ENCODE measurements at places on chromosomes 2 and 18.

- no peak for DNase-seq
Measured at GRCh38 chr2:192379736-192380135, 185.0 kb upstream of the TMEFF2 start.

- peak; percentile 45 for DNase-seq
Measured at GRCh38 chr2:86623043-86623493, 597 bp downstream of the RNF103 start.

GRCh38 chr2:193695367-193695766 lies 1500.6 kb upstream of the TMEFF2 start:
- DNase-seq: no peak

- DNase-seq: no peak
Measured at GRCh38 chr18:55927831-55928230, 339.8 kb upstream of the TCF4 start.

- no peak for DNase-seq
Measured at GRCh38 chr2:1521878-1522830, 108.9 kb downstream of the TPO start.

- DNase-seq: peak; percentile 62
Measured at GRCh38 chr18:13530879-13531387, 195.4 kb downstream of the FAM210A start.

DNA sequence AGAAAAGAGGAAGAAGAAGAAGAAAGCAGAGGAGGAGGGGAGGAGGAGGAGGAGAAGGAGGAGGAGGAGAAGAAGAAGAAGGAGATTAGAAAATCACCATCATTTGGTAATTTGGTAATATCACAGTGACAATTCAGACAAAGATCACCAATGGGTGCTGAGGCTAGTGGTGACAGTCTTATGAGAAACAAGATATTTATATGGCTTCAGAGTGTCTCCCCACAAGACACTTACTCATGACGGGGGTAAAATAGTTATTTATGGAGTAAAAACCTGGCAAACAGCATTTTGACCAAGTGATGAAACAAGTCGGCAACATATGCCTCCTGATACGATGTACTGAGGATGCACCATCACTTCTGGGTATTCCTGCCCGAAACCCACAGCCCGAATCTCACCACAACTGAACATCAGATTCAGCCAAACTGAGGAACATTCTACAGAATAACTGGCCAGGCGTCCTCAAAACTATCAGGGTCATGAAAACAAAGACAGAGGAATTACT lies 4.9 kb downstream of the ASPRV1 start:
- DNase-seq: no peak

- DNase-seq: no peak
Measured at GRCh38 chr2:20595439-20596192, 55.3 kb downstream of the HS1BP3 start.

DNA sequence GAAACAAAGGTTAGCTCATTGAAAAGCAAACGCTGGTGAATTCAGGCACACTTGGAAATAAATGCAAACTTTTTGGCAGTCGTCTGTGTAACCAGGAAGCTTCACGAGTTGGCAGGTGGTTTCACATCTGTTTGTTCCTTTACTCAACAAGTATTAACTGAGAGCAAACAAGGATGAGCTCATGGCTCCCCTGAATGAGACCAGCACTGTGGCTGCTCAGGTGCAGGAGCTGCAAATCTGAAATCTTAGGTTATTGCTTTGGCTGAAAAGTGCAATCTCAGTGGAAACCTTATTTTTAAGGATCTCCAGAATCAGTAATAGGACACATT lies 46.3 kb downstream of the SH3RF3 start:
- DNase-seq: no peak

DNA sequence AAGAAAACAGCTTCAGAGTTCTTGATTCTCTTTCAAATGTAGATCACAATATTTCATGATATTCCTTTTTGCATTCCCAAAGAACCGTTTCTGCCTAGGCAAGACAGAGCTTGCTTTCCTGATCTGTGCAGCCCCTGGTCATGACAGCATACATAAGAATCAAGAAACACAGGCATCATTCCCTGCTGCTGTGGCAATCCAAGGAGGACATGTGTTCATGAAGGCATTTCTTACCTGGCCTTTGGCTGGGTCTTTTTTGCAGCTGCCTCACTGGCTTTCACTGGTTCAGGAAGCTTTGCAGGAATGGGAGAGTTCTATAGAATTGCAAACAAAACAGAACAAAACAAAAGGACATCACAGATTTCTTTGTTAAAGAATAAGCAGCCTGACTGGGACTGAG lies 87.6 kb upstream of the NFU1 start:
- no peak for DNase-seq

DNA sequence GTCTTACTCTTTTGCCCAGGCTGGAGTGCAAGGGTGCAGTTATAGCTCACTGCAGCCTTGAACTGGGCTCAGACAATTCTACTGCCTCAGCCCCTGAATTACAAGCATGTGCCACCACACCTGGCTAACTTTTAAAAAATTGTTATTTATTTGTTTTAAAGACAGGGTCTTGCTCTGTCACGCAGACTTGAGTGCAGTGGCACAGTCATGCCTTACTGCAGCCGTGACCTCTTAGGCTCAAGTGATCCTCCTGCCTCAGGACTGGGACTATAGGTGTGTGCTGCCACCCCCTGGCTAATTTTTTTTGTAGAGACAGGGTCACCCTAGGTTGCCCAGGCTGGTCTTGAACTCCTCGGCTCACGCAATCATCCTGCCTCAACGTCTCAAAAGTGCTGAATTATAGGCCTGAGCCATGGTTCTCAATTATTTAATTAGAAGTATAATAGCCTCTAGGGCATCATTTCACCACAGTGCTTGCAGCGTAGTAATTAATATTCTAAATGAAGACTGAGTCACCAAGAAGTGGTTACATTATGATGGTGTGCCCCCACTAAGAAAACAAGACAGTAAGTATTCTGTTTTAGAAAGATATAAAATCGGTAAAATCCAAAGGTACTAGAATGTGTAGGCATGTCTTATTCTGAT lies 69.6 kb downstream of the EML4 start:
- DNase-seq: no peak

DNA sequence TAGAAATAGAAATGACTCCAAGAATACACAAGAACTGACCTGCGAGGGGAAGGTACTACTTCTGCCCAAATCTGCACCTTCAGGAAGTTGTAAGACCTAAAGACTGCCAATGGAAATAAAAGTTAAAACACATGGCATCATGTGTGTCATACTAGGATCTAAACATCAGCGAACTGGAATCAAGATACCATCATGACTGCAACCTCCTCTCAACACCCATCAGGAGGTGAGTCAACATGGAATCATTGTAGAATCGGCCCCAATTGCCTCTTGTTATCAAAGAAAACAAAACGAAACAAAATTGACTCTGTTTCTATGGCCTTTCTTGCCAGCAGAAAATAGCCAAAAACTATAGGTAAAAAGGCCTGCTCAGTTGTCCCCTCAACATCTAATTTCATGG lies 15.1 kb downstream of the RDH14 start:
- no peak for DNase-seq

DNA sequence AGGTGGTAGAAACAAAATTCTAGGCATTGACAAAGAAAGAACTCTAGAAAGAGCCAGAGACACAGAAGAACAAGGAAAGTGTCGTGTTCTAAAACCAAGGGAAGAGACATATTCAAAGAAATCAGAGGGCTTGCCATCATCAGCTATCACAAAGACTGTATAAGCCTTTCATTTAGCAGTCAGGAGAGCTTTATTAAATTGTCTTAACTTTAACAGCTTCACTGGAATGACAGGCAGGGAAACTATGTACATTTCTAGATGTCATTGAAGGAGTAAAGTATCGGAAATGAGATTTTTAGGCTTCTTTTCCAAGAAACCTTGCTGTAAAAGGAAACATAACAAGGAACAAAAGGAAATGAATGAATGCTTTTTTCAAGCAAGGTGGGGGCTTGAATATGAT lies 15.8 kb downstream of the KYNU start:
- DNase-seq: no peak

GRCh38 chr2:24048769-24049484 lies 614 bp upstream of the FKBP1B start:
- DNase-seq: no peak

DNA sequence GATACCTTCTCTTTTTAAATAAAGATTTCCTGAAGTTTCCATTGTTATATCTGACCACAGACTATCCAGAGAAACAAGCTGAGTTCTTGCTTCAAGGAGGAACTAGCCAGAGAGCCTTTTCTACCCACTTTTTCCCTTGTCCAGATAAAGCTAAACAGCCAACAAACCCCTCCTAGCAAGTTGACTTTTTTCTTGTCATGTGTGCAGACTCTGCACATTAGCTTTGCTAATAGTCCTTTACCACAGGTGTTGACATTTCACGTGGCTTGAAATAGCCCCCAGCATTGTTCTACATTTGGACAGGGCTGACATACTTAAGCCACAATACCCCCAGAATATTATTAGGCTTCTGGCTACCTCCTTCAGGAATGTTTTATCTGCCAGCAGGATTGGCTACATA lies 40.7 kb downstream of the PCBP1 start:
- no peak for DNase-seq

- no peak for DNase-seq
Measured at GRCh38 chr18:60193780-60194179, 178.8 kb downstream of the MC4R start.

DNA sequence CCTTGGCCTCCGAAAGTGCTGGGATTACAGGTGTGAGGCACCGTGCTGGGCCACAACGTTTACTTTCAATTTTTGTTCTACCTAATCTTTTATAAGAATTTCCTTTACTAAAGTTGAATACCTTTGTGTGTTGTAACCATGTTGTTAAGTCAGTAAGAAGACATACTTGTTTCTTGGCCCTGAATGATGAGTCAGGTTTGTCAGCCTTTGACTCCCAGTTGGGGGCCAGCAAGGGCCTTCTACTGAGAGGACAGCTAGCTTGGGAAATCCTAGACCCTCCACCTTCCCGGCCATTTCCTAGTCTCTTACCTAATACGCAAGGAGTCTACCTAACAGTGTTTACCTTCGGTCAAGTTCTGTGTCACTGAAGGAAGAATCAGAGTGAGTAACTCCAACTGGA lies 22.7 kb downstream of the MTHFD2 start:
- no peak for DNase-seq

DNA sequence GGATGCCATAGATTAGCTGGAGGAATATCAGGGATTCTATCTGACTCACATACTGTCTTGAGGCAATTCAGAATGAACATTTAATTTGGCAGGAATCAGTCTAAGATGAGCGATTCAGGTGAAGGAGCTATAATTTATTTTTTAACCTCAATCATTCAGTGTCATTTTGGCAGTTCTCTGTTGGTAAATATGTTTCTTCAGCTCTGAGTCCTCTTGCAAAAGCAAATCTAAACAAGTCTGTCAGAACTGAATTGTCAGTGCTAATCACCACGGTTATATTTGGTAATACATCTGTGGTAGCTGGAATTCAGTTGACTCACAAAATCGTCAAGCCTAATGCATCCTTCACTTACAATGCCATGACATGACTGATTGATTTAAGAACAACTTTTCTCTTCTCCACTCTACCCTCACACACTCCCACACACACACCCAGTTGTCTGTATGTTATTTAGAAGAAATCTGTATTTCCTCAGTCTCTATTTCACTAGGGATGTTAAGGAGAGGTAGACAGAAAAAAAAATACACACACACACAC lies 516.6 kb upstream of the NXPH2 start:
- no peak for DNase-seq

DNA sequence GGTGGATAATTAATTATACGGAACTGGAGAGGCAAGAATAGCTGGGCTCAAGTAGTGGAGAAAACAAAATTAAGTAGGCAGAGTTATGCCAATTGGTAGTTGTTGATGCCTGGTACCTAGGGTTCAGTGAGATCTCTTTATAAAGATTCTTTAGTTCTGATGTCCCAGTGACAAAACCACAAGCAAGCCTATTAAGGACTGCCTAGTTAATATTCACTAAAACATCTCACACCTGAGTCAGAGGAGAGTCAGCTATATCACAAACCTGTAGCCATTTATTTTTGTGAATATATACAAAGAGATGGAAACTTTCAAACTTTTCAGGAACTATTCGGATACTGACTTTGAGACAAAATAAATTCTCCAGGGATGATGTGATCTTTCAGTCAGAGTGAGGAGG lies 213.9 kb upstream of the CYP26B1 start:
- no peak for DNase-seq

DNA sequence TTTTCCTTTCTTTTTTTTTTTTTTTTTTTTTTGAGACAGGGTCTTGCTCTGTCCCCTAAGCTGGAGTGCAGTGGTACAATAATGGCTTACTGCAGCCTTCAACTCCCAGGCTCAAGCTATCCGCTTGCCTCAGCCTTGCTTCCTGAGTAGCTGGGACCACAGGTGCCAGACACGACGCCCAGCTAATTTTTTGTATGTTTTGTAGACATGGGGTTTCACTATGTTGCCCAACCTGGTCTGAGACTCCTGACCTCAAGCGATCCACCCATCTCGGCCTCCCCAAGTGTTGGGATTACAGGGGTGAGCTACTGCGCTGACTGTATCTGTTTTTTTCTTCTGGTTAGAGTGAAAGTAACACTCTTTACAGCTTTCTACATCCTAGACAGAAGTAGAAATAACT lies 240.3 kb upstream of the FBXO11 start:
- DNase-seq: no peak

DNA sequence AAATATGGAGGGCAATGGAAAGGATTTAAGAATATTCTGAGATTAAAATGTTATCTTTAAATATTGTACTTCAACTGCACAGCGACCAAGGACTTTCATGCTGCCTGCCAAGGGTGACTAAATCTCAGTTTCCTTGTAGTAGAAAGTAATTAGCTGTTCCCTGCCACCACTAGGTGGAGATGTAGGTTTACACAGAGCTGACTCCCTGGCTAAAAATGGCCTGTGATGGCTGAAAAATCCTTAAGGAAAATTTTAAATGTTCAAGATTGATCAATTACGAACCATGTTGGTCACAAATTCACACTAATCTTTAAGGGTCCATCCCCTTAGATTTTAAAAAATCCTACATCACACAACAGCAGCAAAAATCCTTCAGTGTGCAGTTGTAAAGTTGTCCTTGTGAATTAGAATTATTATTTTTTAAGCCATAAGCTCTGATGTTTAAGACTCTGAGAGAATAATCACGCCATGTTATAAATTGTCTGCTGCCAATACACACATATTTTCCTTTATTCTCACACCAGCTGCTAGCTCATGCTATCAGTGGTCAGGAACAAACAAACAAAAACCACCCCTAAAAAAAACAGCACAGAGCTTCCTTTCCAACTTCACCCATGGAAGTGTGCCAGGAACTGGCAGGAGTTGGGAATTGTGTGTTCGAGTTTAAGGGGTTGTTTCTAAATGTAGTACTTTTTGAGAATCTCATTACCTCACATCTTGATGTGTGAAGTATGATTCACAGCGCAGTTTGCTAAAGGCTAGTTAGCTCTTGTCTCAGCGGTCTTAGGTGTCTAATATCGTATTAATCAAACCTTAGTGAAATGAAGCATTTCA lies 399.8 kb downstream of the TMEM182 start:
- no peak for DNase-seq

GRCh38 chr2:37370666-37371065 lies 26.2 kb downstream of the QPCT start:
- no peak for DNase-seq
